Stimulated activated CD4-positive, alpha-beta T cell treated with anti-CD3 and anti-CD28 coated beads, Interleukin-1b, Interleukin-23, amount 100 ng/mL, for 4 hours (primary cell): ENCODE measurements at places on chromosomes 16 and 17.

DNA sequence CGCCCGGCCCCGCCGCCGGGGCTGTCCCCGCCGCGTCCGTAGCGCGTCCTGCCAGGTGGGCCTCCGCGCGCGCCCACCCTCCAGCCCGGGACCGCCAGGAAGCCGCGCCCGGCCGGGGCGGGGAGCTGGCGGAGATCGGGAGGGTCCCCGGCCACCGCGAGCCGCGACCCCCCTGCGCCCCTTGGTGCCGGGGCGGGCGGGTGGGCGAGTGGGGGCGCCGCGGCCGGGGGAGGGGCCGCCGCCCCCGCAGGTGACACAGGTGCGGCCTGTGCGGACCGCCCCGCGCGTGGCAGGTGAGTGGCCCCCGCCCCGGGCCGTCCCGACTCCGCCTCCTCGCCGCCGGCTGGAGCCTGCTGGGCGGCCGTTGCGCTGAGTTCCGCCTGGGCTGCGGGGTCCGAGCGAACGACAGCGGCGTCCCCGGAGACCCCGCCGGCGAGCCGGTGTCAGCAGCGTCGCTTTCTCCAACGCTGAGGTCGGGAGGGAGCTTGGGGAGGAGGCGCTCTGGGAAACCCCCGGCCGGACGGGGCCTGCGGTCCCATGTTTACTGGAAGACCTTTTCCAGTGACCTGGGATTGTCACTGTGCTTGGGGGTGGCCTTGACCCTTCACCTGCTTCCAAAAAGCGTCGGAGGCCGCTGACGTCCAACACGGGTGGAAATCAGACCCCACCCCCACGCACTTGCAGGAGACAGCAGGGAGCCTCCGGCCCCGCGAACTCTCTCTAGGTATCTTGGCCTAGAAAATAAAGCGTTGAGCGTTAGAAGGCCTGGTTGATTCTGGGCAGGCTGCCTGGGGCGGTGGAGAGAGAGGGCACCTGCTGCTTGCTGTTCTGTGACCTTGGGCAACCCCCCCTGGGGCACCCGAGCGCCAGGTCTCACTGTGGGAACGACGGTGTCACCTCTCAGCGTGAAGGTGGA is 542 bp downstream of the KLHL36 start:
- peak; percentile 46 for DNase-seq

DNA sequence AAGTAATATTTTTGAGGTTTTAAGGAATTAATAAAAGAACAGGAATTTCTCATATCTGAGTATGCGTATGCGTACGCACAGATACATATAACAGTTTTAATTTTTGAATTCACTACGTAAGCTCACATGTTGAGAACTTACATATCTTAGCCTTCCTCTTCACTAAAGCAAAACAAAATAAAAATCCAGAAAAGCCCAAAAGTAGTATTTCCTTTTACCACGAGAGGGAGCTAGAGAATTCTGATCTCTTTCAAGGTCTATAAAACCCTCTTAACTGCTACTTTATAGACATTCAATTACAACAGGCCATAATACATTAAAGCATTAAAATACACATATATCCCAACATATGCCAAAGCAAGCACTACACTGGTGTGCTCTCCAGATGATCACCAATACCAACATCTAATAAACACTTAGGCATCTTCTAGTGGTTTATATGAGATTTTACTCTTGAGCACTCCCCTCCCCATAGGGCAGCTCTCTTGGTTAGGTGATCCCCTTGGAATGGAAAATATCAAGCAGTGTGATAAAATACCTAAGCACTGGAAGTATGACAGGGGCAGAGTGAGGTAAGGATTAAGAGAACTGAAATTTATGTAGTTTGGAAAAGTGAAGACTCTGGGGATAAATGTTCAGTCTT is 94.0 kb downstream of the SKAP1 start:
- no peak for DNase-seq

DNA sequence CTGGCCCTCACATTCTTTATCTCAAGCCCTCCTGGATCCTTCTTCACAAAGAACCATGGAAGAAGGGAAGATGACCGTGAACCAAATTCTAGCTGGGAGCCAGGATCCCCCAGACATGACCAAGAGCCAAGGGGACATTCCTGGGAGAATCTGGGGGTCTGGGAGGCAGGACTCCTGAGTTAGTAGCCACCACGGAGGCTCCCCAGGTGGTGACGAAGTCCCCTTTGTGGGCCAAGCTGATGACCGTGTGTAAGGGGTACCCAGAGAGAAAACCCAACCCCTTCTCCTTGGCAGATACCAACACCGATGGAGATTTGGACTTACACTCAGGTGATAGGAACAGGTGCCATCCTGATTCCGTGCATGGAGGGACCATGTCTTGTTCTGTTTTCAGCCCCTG is 6.8 kb upstream of the GFAP start:
- no peak for DNase-seq

DNA sequence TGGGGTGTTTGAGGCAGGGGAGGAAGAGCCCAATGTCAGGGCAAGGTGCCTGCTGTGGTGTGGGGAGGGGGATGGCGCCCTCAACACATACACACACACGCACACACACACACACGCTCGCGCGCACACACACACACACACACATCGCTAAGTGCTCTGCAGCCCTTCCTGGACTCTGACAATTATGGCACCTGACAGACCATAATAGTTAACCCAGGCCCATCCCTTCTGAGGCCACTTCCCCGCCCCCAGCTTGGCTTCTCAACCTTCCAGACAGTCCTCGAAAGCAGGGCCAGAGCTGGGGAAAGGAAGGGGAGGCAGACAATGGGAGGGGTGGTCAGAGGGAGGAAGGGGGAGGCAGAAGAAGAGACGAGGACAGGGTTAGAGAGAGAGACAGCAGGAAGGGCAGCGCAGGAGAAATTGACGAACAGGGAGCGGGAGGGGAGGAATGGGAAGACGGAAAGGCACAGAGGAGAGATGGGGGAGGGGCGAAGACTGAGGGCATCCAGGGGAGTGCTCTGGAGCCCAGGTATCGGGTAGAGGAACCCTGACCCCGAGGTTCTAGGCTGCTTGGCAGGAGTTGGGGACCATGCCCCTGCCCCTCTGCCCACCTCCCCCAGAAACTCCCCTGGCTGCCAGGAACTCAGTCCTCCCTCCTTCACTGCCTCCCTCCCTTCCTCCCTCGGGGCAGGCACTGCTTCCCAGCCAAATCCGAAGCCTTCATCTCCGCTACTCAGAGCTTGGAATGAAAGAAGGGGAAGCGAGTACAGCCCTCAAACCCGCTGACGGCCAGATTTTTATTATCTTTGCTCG is 4.0 kb downstream of the SRCIN1 start:
- DNase-seq, result no peak

DNA sequence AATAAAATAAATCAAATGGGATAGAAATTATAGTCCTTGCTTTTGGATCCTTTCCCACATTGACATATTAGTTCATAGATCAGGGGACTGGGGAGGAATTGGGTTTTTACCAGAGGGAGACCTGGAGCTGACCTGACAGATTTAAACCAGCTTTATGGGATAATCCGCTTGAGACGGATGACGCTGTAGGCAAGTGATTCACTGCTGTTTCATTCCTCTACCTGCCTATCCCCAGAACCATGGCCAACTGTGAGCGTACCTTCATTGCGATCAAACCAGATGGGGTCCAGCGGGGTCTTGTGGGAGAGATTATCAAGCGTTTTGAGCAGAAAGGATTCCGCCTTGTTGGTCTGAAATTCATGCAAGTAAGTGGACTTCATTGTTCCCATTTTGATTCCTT is 2.1 kb downstream of the NME1 start:
- no peak for DNase-seq

GRCh38 chr16:87344931-87345631 is 27.9 kb upstream of the C16orf95 start:
- DNase-seq, result peak; percentile 34

- DNase-seq, result no peak
These were observed 8.4 kb upstream of the TNS4 start for GRCh38 chr17:40509626-40510327.

- DNase-seq, result no peak
These were observed 1.5 kb upstream of the BICDL2 start for GRCh38 chr16:3038256-3038655.

- no peak for DNase-seq
These were observed 79.1 kb downstream of the C17orf67 start for GRCh38 chr17:56754523-56755208.

- DNase-seq, result no peak
These were observed 364.1 kb upstream of the ASIC2 start for GRCh38 chr17:33657181-33657580.

DNA sequence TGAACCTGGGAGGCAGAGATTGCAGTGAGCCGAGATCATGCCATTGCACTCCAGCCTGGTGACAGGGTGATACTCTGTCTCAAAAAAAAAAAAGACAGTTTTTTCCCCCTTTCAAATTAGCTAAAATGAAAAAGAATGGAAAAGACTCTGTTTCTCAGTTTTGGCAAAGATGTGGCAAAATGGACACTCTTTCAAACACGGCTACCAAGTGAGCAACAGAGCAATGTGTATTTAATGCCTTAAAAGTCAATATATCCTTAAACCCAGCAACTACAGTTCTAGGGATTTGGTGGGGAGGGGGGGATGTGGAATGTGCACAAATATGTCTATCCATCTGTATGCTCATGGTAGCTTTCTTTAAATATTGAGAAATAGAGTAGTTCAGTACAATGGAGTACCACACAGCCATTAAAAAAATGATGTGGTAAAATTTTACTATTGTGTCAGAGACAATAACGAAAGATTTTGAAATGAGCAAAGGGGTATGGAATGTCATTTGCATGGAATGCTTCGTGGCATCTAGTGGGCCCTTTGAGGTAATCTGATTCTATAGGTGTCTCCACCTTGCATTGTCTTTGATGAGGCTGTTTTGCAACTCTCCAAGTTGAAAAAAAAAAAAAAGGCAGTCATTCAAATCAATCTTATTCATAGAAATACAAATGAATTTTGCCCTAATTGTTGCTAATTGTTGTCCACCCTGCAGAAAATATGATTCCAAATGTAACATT is 108.1 kb downstream of the AXIN2 start:
- no peak for DNase-seq

DNA sequence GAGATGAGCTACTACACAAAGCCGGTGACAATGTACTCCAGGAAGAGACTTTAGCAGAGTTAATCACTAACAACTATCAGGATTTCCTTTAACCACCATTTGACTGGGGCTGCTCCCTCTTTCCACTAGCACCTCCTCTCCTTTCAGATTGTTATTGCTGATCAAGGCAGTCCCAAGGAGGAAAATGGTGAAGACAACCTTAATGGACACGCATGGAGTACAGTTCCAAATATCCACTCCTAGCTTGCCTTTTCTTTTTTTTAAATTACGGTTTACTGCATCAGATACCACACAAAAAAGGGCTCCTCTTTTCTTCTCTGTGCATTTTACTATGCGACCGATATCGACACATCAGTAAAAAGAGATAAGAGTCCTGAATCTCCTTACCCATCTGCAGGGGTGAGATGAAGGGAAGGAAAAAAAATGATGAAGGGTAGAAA is 30.9 kb downstream of the FAM222B start:
- DNase-seq, result no peak

- DNase-seq, result no peak
These were observed 44.6 kb downstream of the RMI2 start for GRCh38 chr16:11389631-11390565.

GRCh38 chr16:3188925-3189825 is 1.2 kb downstream of the OR1F1 start:
- DNase-seq, result no peak

GRCh38 chr16:27572711-27573110 is 22.8 kb downstream of the KATNIP start:
- DNase-seq, result no peak

- DNase-seq, result no peak
These were observed 34.7 kb downstream of the VAT1L start for GRCh38 chr16:77823067-77823466.

GRCh38 chr16:85590506-85590832 is 22.7 kb upstream of the GSE1 start:
- DNase-seq, result no peak

GRCh38 chr17:70096861-70097260 is 21.8 kb downstream of the KCNJ16 start:
- DNase-seq, result no peak

- no peak for DNase-seq
These were observed 12.9 kb downstream of the IL21R start for GRCh38 chr16:27414788-27415431.

GRCh38 chr17:59377410-59377809 is 46.0 kb downstream of the YPEL2 start:
- DNase-seq, result no peak

- no peak for DNase-seq
These were observed 175.2 kb downstream of the KCNJ2 start for GRCh38 chr17:70344386-70345060.

GRCh38 chr16:55147396-55147795 is 176.6 kb upstream of the IRX6 start:
- no peak for DNase-seq

DNA sequence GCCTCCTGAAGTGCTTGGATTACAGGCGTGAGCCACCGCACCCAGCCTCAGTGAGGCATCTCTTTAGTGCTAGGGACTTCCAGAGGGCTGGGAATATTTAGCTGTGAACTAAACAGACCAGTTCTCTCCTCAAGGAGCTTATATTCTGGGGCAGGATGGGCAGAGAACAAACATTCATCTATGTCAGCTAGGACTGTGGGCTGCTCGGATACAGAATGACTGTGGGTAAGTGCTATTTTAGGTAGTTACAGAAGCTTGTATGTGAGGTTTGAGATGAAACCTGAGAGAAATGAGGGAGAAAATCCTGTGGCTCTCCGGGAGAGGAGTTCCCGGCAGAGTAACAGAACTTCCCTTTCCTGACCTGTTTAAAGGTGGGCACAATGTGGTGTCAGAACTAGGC is 6.2 kb upstream of the INPP5K start:
- no peak for DNase-seq

DNA sequence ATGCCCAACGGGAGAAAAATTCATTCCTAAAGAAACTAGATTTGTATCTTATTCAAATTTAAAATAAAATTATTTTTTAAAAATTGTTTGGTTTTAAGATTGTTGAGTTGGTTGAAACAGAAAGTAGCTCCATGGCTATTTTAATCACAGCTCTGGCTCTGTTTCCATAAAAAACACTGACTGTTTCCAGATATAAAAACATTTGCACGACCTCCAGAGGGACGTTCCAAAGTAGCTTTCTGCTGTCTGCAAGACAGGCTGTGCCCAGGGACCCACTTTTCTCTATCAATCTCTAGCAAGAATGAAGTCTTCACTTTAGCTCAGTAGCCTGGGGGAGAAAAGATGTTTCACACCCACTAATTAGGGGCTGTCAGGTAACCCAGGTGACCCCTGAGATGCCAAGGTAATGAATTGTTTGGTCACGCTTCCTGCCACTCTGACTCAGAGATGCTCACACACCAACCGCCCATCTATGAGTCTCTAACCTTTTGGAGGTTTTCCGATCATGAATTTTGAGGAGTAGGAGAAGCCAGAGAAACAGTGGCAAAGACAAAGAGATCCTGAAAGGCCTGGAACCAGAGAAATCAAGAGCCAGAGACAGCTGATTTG is 220.1 kb upstream of the SOX9 start:
- DNase-seq, result no peak

GRCh38 chr17:1518410-1518809 is 2.0 kb upstream of the INPP5K start:
- no peak for DNase-seq

DNA sequence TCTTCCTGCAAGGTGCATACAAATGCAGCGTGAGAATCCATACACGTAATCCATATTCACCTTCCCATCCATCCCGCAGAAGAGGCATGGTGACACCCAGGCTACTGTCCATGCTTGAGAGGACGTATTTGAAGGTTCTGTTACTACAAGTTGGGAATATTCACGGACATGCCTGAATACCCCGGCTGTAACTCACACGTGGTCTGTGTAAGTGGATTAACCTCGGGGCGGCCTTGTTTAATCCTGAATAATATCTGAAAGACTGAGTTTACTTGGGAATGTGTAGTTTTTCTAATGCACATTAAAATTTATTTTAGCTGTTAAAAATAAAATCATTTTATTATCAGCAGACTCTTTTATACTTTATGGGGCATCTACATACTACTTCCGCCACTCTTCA is 13.1 kb downstream of the CPSF4L start:
- no peak for DNase-seq
